IPS DF 6.9 (cell line): ENCODE measurements at places on chromosomes 1 and 21.

DNA sequence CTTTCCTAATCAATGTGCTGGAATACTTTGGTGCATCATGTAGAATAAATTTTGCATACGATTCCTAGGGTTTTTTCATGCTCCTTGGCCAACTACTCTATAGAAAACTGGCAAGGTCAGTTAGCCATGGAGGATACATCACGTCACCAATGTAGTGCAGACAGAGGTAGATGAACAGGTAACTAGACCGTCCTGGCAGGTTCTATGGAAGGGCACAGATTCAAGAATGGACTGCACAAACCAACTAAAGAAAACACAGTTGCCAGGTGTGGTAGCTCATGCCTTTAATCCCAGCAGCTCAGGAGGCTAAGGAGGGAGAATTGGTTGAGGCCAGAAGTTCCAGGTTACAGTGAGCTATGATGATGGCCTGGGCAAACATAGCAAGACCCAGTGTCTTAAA lies 9.9 kb downstream of the MTF1 start:
- no peak overlapping the region for H3K4me3 ChIP-seq
- no peaks in the 10 kb centered on the region for H3K27me3 ChIP-seq
- H3K27ac ChIP-seq: no peak overlapping the region
- H3K4me1 ChIP-seq: no peaks in the 10 kb centered on the region
- no peak for DNase-seq

- no peak overlapping the region for H3K27ac ChIP-seq
- DNase-seq: no peak
- H3K27me3 ChIP-seq: no peaks in the 10 kb centered on the region
- H3K4me1 ChIP-seq: no peaks in the 10 kb centered on the region
Observed at GRCh38 chr1:179178183-179178582, 51.3 kb downstream of the ABL2 start.

GRCh38 chr1:172698224-172698623 lies 39.3 kb downstream of the FASLG start:
- no peak for DNase-seq
- H3K4me1 ChIP-seq: no peaks in the 10 kb centered on the region
- no peaks in the 10 kb centered on the region for H3K36me3 ChIP-seq

DNA sequence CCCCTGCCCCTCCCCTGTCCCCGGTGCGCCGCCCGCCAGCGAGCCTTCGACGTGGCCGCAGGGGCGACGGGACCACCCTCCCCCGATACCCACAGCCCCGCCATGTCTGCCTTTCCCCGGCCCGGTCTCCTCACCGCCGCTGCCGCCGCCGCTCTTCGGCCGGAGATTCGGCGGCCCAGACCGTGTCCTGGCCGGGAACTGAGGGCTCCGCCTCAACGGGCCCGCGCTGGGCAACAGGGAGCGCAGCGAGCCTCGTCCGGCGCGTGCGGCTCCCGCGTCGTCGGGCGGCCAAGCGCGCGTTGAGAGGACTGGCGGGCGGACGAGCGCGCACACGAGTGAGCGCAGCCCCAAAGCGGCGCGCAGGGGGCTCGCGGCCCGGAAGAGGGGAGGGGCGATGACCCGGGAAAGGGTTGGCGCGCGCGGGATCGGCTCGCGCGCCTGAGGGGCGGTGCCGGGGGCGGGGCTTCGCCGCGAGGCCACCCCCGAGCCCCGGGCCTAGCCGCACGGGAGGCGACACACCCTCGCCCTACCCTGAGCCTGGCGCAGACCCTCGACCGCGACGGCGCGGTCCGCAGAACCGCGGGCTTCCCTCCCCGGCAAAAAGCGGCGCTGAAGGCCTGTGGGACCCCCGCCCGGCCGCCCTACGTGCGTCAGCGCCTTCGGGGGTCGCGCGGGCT lies at the start of gene BTG3:
BTG3 (minus strand) TSS at position 337 of the 677 bp plus-strand sequence. CDS start 3,757 bp downstream, outside the sequence.
- peak within 1 kb of the TSS; percentile 90 for H3K4me3 ChIP-seq
- peak; percentile 25 for DNase-seq
- no peaks in the 10 kb centered on the region for H3K27me3 ChIP-seq
- H3K27ac ChIP-seq: no peak within 1 kb of the TSS
- H3K4me1 ChIP-seq: 0 out of 2 replicates have a peak, but pooled peaks cover 2% of the 10 kb centered on the region
- 0 out of 2 replicates have a peak, but pooled peaks cover 4% of the 10 kb centered on the region for H3K36me3 ChIP-seq

- H3K4me3 ChIP-seq: no peak overlapping the region
- no peaks in the 10 kb centered on the region for H3K27me3 ChIP-seq
- no peaks in the 10 kb centered on the region for H3K36me3 ChIP-seq
- H3K27ac ChIP-seq: no peak overlapping the region
- peak; percentile 79 for DNase-seq
Observed at GRCh38 chr1:206544562-206545257, 37.4 kb downstream of the RASSF5 start.

DNA sequence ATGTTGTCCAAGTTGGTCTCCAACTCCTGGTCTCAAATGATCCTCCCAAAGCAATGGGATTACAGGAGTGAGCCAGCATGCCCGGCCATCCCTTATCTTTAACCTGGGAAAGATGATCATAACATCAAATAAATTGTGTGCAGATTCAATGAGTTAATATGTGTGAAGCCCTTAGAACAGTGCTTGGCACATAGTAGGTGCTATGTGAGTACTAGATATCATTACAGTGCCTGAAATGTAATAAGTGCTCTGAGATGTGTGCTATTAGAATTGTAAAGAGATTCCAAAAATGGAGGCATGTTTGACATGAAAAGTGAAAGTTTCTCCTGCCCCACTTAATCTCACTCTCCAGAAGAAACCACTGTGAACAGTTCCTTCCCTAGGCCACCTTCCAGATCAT lies 71.8 kb downstream of the RUNX3 start:
- no peaks in the 10 kb centered on the region for H3K27me3 ChIP-seq
- no peak overlapping the region for H3K4me3 ChIP-seq
- no peak for DNase-seq
- H3K4me1 ChIP-seq: no peaks in the 10 kb centered on the region; the same call in 1 of the 2 replicates

- no peak for DNase-seq
- peaks cover 9% of the 10 kb centered on the region for H3K4me1 ChIP-seq
- no peak overlapping the region for H3K4me3 ChIP-seq
- no peaks in the 10 kb centered on the region for H3K27me3 ChIP-seq
- H3K27ac ChIP-seq: no peak overlapping the region
Observed at GRCh38 chr1:108050158-108050557, 85.2 kb upstream of the VAV3 start.

GRCh38 chr21:42685036-42685435 lies 31.6 kb downstream of the PDE9A start:
- H3K27me3 ChIP-seq: no peaks in the 10 kb centered on the region
- no peaks in the 10 kb centered on the region for H3K4me1 ChIP-seq
- H3K36me3 ChIP-seq: peaks cover 22% of the 10 kb centered on the region; the same call in 1 of the 2 replicates
- no peak overlapping the region for H3K4me3 ChIP-seq
- no peak overlapping the region for H3K27ac ChIP-seq

DNA sequence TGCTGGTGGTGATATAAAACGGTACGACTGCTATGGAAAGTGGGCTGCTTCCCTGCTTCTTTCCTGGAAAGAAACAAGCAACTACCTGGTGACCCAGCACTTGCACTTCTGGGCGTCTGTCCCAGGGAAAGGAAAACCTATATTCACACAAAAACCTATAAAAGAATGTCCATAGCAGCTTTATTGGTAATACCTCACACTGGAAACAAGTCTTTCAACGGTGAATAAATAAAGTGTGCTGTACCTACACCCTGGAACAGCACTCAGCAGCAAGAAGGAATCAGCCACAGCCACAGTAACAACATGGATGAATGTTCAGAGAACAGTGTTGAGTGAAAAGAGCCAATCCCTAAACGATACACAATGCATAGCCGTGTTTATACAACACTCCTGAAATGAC lies 19.9 kb downstream of the SLC19A1 start:
- no peak for DNase-seq
- no peak overlapping the region for H3K27ac ChIP-seq
- H3K4me3 ChIP-seq: no peak overlapping the region
- peaks cover 3% of the 10 kb centered on the region; the same call in 1 of the 2 replicates for H3K36me3 ChIP-seq

DNA sequence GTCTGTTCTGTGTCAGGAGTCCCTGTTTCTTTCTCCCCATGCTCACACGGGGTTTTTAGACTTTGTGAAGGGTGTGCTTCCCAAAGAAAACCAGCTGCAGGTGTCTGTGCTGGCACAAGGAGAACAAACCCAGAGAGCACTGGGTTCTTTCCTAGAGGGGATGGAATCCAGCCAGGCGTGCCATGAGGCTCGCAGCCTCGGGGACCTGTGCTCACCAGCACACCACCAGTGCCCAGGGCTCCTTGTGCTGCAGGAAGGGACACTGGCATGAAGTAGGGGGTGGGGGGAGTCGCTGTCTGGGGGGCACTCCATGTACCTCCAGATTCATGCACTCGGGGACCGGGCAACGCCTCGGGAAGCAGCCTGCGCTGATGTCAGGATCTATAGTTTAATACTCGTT lies 57.9 kb downstream of the AGPAT3 start:
- H3K36me3 ChIP-seq: no peaks in the 10 kb centered on the region
- no peaks in the 10 kb centered on the region for H3K27me3 ChIP-seq
- H3K4me3 ChIP-seq: no peak overlapping the region
- H3K4me1 ChIP-seq: peaks cover 5% of the 10 kb centered on the region

DNA sequence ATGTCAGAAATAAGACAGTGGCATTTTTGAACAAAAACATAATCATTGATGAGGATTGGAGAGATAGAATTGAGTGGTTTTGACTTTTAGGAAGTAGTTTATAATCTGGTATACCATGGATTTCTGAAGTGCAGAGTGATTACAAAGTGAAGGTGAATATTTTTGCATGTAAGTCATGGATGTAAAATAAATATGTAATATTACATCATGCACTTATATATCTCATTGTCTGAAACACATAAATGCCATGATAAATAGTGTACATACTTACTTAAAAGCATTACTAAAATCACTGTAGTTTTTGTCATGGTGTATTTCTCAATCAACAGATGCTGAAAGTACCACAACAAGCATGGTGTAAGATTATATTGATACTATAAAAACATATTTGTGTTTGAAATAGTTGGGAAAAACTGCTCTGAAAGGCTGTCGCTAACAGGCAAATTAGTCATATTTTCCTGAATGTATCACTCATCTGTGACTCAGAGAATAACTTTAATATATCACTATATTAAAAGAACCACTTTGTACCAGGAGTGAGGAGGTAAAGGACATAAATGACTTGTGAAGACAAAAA lies 24.8 kb upstream of the RGS18 start:
- H3K36me3 ChIP-seq: no peaks in the 10 kb centered on the region
- H3K27ac ChIP-seq: no peak overlapping the region
- no peaks in the 10 kb centered on the region for H3K4me1 ChIP-seq
- H3K27me3 ChIP-seq: no peaks in the 10 kb centered on the region

GRCh38 chr1:111976332-111976731 lies 13.1 kb downstream of the KCND3 start:
- no peak overlapping the region for H3K4me3 ChIP-seq
- H3K27ac ChIP-seq: no peak overlapping the region
- H3K4me1 ChIP-seq: no peaks in the 10 kb centered on the region; the same call in 1 of the 2 replicates
- H3K27me3 ChIP-seq: no peaks in the 10 kb centered on the region; the same call in 1 of the 2 replicates
- DNase-seq: no peak
- no peaks in the 10 kb centered on the region for H3K36me3 ChIP-seq

DNA sequence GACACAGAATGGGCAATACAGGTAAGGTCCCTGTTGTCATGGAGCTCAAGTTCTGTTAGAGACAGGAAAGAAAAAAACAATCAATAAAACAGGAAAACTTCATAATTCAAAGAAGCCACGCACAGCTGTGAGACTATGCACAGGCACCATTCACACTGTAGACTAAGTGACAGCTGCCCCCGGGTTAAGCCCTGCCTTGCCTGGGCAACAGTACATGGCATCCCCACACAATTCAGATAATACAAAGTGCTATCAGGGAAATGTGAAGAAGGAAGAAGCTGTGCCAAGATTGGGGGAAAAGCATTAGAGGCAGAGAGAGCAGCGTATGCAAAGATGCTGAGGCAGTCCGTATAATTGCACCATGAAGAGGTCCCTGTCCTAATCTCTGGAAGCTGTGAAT lies 9.0 kb upstream of the KCNE2 start:
- DNase-seq: no peak
- no peaks in the 10 kb centered on the region for H3K27me3 ChIP-seq
- no peaks in the 10 kb centered on the region for H3K4me1 ChIP-seq
- no peaks in the 10 kb centered on the region for H3K36me3 ChIP-seq
- no peak overlapping the region for H3K27ac ChIP-seq

DNA sequence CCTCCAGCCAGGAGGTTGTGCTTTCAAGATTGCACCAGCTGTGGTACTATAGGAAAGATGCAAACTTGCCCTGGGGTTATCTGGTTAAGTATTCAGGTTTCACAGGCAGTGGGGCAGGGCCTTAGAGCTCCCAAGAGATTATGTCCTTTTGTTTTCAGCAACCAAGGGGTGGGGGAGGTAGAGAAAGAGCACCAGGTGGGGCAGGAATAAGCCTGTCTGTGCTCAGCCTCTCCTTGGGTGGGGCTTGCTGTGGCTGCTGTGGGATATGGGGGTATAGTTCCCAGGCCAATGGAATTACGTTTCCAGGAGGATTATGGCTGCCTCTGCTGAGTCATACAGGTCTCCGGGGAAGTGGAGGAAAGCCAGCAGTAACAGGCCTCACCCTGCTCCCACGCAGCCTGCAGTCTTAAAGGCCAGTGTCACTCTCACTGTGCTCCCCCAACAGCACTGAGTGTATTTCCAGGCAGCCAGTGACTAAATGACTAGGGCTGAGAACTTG lies 508.6 kb downstream of the RWDD3 start:
- no peaks in the 10 kb centered on the region for H3K27me3 ChIP-seq
- no peak overlapping the region for H3K27ac ChIP-seq
- H3K36me3 ChIP-seq: no peaks in the 10 kb centered on the region
- no peaks in the 10 kb centered on the region for H3K4me1 ChIP-seq

DNA sequence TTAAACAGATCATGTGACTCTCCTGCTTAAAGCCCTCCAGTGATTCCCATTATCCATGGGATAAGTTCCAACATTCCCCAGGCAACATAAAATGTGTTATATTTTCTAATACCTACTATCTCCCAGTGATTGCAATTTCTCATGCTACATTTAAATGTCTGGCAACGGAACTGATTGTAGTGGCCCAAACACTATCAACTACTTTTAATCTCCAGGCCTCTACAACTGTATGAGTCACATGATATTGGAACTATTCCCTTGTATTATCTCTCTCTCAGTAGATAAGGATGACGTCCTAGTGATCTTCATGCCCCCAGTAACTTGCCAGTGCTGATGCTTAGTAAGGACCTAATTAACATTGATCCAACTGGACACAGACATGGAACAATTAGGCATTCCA lies 49.9 kb downstream of the ERICH3 start:
- no peaks in the 10 kb centered on the region for H3K36me3 ChIP-seq
- H3K4me1 ChIP-seq: no peaks in the 10 kb centered on the region
- no peaks in the 10 kb centered on the region for H3K27me3 ChIP-seq

- H3K4me3 ChIP-seq: no peak overlapping the region
- H3K4me1 ChIP-seq: peaks cover 9% of the 10 kb centered on the region; the same call in 1 of the 2 replicates
- H3K36me3 ChIP-seq: no peaks in the 10 kb centered on the region
- DNase-seq: no peak
Observed at GRCh38 chr1:31708324-31708723, 4.5 kb upstream of the COL16A1 start.
